ENCODE measurements at places on chromosomes 5 and 9.

DNA sequence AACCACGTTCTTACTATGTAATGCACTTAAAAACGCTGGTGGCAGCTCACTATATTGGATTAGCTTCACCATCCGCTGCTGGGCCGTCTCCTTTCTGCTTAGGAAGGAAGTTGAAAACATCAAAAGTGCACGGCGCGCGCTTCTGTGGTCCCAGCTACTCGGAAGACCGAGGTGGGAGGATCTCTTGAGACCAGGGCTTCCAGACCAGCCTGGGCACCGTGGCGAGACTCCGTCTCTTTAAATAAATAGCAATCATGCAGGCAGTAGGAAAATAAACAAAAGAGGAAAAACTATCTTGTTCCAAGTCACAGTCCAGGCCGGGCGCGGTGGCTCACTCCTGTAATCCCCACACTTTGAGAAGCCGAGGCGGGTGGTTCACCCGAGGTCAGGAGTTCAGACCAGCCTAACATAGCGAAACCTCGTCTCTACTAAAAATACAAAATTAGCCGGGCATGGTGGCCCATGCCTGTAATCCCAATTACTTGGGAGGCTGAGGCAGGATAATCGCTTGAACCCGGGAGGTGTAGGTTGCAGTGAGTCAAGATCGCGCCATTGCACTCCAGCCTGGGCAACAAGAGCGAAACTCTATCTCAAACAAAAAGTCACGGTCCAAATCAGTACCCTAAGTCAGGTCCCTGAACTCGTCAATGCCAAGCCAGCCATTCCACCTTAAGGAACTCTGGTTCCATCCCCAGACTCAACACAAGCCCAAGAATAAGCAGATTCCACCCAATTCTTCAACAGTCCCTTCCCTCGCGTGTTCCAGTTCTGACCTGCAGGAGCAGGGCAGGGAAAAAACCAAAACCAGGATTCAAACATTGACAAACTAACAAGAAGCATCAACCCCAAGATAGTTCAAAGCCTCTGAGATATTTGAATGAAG lies 1.0 kb upstream of the GOLGA1 start:
- peak; percentile 14 for DNase-seq

DNA sequence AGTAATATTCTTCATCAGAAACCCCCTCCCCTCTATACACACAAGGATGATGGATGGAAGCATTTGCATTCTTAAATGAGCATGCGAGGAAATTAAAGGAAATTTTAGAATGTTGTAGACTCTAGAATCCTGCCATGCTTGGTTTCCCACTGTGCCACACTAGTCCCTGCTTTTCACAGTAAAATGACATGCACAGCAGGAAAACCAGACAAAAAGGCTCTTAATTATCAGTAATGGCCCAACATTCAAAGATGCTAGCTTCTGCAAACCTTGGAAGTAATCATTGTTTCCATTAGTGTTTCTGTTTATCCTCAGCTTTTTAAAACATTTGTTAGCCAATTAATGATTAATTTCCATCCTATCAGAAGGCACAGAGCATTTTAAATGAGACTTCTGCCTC lies 255.8 kb downstream of the SLCO4C1 start:
- no peak for DNase-seq

DNA sequence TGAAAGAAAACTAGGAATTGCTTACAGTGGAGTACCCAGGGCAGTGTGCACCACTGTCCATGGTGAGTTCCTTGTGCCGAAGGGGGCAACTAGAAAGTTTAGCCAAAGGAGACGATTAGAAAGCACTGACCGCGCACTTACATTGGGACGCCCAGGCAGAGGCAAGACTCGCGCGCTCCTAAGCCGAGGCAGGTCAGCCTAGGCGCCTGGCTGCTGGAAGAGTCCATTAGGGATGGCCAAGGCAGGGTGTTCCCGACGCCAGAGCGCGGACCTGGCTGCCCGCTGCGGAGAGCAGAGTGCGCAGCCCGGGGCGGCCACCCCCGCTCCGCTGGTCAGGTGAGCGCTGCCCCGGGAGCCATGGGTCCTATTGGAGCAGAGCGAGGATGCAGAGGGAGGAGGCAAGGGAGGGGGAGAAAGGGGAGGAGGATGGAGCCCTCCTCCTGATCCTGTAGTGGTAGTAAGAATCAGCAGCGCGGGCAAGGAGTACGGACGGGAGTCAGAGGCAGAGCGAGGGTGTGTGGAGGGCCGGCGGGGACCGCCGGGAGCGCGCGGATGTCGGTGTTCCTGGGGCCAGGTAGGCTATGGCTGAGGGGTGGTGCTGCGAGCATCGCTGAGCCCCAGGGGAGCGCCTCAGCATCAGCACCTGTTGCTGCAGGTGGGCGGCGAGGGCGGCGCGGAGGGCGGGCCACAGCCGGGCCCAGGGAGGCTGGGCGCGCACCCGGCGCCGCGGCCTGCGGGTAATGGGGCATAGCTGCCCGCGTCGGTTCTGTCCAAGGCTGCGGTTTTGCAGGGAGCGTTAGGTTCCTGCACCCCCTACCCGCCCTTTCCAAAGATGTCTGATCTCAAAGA lies at the start of gene ADGRV1:
Gene ADGRV1 (plus strand): TSS at position 454 of the 849 bp plus-strand sequence. CDS start 99 bp downstream, at position 553.
- peak; percentile 98 for DNase-seq

- no peak for DNase-seq
These were observed 315.1 kb downstream of the CCDC171 start for GRCh38 chr9:15867988-15868387.

DNA sequence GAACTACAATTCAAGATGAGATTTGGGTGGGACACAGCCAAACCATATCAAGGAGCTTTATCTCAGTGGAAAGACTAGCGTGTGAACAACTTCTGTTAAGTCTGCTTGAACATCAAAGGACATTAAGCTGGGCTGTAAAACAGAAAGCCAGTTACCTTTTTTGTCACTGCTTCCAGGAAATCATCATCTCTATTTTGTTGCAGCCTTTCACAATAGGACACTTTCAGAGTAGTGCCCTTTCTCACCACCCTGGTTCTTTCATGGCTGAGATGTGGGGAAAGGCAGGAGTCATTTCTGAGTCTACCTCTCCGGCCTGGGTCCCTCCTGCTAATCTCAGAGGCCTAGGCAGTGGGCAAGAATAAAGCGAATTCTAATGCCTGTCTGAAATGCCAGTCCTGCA lies 96.2 kb upstream of the PPP1R2B start:
- no peak for DNase-seq

DNA sequence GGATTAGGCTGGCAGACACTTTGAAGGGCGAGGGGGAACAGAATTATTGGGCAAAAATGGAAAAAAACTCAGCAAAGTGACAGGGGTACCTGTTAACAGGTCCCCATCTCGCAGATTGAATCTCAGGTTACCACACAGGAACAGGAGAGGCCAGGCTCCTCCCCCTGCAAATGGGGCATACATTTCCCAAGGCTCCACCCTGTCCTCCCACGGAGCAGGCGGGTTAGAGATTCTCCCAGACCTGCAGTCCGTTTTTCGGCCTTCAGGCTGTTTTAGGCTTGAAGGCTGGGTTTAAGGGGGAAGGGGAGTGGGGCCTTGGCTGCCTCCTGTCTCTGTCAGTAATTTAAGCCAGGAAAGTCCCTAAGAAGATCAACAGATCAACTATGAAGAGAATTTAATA lies 42.7 kb downstream of the LRRC70 start:
- DNase-seq: no peak

- peak; percentile 2 for DNase-seq
These were observed 964.7 kb upstream of the PTPRD start for GRCh38 chr9:11577522-11577921.

DNA sequence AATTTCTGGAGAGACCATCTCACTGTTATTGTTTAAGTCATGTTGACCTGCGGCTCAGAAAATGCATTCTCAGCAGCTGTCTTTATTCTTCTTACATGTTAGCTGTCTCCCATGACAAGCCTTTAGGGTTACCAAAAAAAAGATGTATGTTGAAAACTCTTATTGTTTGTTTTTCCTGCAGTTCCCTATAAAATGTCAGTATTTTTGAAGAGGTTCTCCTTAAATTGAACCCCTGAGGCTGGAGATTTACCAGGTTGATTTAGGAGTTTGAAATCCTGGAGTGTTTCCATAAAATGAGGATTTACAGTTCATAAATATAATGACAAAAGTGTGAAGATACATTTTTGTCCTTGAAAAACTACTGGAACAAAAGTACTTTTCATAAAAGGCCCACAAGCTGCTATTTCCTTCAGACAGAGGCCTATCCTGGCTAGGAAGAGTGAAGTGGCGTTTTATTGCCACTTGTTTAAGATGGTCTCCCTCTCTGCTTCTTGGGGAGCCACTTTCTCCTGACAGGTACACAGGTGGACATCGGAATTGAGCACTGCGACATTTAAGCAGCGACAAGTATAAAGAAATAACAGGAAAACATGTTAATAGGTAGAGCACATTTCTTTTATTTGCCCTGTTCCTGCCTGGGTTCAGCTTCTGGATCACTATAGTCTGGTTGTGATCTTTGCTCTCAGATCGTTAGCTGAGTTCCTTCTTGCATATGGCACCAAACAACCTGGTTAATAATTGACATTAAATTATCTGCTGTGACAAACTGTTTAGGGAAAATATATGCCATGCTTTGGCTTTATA lies 344.8 kb upstream of the RPS23 start:
- no peak for DNase-seq

DNA sequence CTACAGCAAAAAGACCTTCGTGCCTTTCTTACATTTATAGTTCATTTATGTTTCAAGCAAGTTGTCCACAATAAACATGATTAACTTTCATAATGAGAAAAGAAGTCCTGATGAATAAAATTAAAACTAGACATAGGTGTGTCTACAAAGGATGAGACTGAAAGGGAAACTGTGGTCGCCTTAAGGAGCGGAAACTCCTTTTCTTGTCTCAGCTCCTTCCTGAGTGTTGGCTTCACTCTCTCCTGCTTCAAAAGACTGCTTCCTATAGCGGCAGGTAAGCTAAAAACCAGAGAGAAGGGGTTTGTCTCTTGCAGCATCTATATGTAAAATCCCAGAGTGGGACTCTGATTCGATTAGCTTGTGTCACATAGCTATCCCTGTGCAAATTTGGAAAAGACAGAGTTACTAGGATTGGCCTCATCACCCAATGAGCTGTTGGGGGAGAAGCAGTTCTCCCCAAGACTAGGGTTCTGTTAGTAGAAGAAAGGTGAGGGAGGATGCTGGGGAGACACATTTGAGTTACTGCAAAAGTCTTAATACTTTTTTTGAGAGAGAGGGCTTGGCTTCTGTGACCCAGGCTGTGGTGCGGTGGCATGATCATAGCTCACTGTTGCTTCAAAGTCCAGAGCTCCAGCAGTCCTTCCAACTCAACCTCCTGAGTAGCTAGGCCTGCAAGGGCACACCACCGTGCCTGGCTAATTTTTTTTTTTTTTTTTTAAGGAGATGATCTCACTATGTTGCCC lies 16.8 kb upstream of the CTSL start:
- DNase-seq: no peak

DNA sequence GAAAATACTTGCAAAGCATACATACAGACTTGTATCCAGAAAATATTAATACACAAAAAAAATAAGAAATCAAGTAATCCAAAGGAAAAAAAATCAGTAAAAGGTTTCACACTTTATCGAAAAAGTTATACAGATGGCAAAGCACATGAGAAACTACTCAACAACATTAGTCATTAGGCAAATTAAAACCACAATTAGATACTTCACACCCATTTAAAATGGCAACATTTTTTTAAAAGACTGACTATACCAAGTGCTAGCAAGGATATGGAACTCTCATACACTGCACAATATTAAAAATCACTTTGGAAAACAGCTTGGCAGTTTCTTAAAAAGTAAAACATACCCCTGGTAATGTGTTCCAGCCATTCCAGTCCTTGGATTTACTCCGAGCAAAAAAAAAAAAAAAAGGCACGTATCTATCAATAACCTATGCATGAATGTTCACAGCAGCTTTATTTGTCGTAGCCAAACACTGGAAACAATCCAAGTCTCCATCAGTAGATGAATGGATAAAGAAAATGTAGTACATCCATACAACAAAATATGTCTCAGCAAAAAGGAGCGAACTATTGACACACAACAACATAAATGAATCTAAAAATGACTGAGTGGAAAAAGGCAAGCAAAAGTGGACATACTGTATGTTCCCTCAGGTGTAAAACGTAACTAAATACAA lies 66.0 kb downstream of the GNAQ start:
- peak; percentile 35 for DNase-seq

DNA sequence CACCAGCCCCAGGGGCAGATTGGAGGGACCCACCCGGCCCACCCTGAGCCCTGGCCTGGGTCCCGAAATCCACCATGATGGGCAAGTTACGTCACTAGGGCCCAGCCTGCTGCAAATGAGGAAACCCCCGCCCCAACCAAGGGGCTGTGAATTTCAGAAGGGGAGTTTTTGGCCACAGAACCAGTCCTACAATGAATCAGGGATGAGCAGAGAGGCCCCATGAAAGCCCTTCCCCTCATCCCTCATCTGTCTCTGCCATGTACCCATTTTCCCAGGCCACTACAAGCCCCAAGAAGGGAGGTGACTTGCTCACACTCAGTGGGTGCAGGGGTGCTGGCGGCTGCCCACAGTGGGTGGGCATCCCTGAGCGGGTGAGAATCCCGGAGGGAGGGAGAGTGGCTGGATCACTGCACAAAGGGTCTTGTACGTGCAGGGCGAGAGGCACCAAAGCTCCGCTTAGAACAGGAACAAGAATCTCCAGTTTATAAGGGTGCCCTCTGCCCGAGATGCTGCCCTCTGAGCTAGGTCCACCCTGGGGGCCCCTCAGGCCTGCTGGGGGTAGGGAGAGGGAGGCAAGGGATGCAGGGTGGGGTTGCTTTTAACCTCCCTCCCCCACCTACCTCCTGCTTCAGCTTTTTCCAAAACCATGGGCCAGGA lies 10.4 kb upstream of the TCF7 start:
- no peak for DNase-seq

- DNase-seq: no peak
These were observed 38.7 kb upstream of the PTGS1 start for GRCh38 chr9:122332083-122332482.

GRCh38 chr5:141869040-141869439 lies 9.2 kb downstream of the PCDH1 start:
- no peak for DNase-seq

DNA sequence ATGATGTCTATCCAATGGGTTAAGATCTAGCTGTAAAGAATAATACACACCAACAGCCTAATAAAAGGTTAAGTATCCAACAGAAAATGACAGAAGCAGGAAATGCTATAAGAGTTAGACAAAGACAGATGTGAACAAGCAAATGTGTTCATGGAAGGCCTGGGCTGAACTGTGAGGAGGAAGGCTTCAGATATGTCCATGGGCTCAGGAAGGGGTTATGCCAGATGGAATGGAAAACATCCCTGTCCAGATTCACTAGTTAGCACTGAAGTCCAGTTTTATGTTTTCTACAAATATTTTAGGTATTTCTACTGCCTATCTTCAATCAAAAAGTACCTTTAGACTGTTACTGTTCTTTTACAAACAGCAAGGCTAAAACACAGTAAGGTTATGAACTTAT lies 27.1 kb downstream of the ERAP1 start:
- no peak for DNase-seq

All from NCI-H2029 (cell line).